Activated CD4-positive, alpha-beta T cell treated with anti-CD3 and anti-CD28 coated beads, Interleukin-10, Interleukin-2, amounts not matched to agents 100 ng/mL and 50 ng/mL, durations not matched to agents 16 hours and 8 hours (primary cell): ENCODE measurements at places on chromosomes 12 and 14.
A peak's percentile ranks its signal among the peaks of the same experiment; 100 is the strongest.

- no peak for DNase-seq
Measured at GRCh38 chr12:59115995-59116394, 195.7 kb upstream of the LRIG3 start.

- no peak for DNase-seq
Measured at GRCh38 chr12:41743835-41744234, 400.8 kb downstream of the GXYLT1 start.

- DNase-seq = no peak
Measured at GRCh38 chr12:42039176-42039575, 105.5 kb downstream of the GXYLT1 start.

- no peak for DNase-seq
Measured at GRCh38 chr14:36874396-36875138, 212.9 kb downstream of the PAX9 start.

- DNase-seq = peak; percentile 12
Measured at GRCh38 chr12:30753233-30753632, 1.5 kb downstream of the CAPRIN2 start.

DNA sequence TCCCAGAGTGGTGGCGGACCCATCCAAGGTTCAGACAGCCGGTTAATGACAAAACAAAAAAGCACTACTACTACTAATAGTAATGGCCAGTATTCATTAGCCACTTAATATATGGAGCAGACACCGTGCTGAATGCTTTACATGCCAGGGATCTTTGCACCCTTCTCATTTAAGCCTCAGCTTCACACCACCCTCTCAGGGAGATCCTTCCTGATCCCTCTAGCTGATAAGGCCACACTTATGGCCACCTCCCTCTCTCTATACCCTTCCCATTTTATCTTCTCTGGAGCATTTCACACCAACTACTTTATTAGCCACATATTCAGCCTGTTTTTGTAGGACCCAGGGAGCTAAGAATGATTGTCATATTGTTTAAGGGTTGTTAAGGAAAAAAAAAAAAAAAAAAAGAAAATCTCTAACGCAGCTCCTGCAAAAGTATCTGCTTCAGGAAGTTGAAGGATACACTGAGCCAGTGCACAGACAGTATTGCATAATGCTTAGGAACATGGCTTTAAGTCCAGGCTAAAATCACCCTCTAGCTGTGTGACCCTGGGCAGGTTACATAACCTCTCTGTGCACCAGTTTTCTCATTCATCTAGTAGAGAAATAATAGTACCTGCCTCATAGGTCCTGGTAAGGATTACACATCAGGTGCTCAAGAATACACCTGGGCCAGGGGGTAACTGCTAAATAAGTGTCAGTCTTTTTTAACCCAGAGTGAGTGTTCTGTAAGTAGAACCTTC is 29.4 kb downstream of the NUAK1 start:
- no peak for DNase-seq

DNA sequence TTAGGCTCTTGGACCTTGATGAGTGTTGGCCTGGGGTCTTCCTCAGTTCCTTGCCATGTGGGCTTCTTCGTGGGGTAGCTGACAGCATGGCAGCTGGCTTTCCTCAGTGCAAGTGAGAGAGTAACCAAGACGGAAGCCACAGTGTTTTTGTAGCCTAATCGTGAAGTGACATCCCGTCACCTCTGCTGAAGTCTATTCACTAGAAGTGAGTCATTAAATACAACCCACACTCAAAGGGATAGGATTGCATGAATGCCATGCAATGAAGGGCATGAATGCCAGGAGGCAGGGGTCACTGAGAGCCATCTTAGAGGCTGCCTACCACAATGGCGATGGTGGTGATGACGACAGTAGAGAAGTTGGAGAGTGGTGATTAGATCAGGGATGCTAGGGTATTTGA is 13.5 kb upstream of the ASIC1 start:
- DNase-seq = no peak

DNA sequence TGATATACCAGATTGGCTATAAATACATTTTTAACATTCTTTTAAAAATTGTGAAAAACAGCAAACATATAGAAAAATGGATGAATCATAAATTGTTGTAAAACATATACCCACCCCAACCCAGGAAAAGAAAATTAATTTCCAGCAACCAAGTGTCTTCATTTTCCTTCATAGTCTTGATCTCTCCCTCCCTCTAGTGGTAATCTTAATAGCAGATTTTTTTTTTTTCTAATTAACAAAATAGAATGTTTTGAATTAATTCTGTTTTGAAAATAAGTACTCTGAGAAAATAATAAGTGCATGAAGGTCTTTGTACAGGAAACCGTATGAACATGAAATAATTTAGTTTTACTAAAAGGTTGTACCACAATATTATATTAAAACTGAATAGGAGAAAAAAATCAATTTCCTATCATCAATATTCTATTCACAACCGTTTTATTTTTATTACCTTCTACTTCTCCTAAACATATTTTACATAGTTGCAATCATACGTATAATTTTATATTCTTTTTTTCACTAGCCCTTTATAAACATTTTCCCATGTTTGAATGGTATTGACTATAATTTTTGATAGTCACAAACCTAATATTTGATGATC is 7.0 kb downstream of the ETNK1 start:
- peak; percentile 4 for DNase-seq

GRCh38 chr12:92416385-92416812 is 270.8 kb upstream of the BTG1 start:
- no peak for DNase-seq

DNA sequence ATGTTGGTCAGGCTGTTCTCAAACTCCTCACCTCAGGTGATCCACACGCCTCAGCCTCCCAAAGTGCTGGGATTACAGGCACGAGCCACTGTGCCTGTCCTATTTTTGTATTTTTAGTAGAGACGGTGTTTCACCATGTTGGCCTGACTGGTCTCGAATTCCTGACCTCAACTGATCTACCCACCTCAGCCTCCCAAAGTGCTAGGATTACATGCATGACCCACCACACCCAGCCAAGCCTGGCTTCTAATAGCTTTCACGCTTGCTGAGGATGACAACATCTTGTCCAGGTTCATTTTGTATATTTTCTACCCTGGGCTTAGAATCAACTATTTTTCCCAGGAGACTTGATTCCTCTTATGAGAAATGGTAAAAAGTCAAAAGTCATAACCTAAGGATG is 64.7 kb downstream of the WASHC3 start:
- no peak for DNase-seq

- no peak for DNase-seq
Measured at GRCh38 chr12:131911851-131912477, 17.1 kb upstream of the PUS1 start.

- no peak for DNase-seq
Measured at GRCh38 chr12:103197725-103198388, 240.4 kb downstream of the ASCL1 start.

GRCh38 chr12:132143336-132144071 is 615 bp downstream of the DDX51 start:
- no peak for DNase-seq

GRCh38 chr14:79500489-79500888 is 710.8 kb downstream of the DIO2 start:
- DNase-seq = no peak

DNA sequence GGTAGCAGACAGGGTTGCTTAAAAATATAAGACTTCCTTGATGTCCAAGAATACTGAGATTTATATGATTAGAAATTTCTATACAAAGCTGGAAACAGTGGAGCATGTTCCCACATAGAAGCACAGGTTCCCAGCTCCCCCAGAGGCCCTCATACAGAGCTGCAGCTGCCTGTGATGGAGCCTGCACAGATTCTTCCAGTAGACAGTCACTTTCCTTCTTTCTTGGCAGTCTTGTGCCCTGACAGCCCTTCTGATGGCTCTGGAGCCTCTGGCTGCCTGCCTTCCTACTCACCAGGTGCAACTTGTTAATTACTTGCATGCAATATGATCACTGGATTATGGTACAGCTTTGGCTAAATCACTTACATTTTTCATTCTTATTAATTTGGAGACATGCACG is 44.4 kb downstream of the BICD1 start:
- DNase-seq = no peak

DNA sequence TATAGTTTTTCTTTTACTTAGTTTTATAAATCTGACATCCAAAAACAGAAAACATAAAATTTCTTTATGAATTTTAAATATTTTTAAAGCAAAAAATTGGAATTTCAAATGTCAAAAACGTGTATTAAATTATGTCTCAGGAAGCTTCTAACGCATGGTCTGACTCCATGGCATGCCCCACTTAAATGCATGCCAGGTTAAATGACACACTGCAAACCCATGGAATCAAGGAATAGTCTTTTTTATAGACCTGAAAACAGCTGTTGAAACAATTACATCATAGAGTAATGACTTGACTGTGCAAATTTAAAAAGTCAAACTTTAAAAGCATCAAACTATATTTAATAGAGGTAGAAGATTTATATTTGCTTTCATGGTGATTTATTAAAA is 96.1 kb upstream of the DACT1 start:
- no peak for DNase-seq

DNA sequence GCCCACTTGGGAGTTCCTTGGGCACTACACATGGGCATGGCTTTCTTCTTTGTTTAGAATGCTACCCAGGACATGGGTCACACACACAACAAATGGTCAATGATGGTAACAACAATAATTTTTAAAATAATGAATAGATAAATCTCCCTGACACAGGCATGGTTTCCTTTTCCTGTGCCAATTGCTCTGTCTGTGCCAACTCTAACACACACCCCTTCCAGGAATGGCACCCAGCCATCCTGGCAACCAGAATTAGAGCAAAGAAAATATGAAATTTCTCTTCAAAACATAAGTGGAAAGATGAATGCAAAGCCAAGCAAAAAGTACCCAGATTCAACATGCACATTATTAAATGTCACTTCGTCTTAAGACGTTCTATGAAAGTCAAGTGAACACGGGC is 104.9 kb upstream of the SOX5 start:
- DNase-seq = no peak

DNA sequence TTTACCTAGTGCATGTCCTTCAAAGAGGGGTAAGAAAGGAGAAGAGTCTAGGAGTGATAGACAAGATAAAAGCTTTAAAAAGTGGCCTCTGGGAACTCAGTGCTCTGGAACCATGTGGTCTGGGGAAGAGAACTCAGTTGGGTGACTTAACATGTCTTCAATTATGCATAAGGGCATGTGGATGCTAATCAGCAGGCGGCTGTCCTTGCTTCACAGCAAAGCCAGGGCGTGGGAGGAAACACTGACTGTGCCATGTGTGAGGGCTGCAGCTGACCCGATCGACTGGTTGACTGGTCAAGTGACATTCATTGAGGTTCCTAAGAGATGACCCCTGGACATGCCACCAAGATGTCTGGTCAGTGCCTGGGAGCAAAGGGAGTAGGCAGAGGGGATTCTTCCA is 1053.8 kb downstream of the BCL11B start:
- no peak for DNase-seq

- DNase-seq = peak; percentile 42
Measured at GRCh38 chr12:3313675-3314663, 177.0 kb upstream of the PRMT8 start.

DNA sequence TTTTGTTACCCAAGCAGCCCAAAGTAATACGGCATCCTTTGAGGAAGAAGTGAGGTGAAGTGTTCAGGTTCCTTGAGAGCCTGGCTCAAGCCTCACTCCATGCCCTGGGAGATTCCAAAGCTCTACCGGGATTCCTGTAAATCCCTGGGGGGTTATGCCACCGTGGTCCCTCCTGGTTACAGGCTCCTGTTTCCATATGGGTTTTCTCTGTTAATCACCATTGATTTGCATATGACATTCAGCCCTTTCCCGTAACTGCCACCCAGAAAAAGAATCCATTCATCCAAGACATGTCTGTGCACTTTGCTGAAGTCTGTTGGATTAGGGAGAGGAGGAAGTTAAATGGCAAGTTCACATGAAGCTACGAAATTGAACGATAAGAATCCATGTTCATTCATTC is 27.9 kb upstream of the CCDC60 start:
- no peak for DNase-seq

GRCh38 chr12:120055231-120056000 is 61.1 kb downstream of the RAB35 start:
- DNase-seq = no peak

- no peak for DNase-seq
Measured at GRCh38 chr14:48725051-48725734, 861.0 kb downstream of the RPS29 start.

GRCh38 chr14:79018836-79019235 is 848.7 kb downstream of the NRXN3 start:
- no peak for DNase-seq

DNA sequence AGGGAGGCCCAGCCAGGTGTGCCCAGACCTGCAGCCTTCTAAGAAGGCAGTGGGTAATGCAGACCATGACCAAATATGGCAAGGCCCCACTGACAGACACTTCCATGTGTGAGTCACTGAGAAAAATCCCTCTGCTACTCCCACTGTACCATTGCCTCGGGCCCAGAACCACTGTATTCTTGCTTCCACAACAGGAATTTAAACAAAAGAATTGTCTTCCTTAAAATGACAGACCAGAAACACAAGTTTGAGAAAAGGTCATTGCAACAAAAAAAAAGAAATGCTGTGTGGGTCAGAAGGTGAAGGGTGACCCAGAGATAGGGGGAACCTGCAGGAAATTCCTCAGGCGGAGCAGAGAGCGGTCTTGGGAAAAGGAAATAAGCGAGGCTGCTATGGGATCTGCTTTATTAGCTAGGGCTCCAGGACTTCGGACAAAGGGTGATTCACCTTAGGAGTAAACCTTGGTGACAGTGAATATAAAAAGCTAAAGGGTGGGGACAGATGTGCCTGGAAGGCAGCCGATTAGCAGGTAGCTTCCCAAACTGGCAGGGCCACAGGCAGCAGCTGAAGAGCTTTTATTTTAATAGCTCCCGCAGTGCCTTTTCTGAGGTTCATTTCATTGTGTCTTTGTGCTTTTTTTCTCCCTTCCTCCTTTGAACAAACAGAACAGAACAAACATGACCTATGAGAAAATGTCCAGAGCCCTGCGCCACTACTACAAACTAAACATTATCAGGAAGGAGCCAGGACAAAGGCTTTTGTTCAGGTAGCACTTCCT is 185.3 kb upstream of the BCL2L14 start:
- no peak for DNase-seq

- no peak for DNase-seq
Measured at GRCh38 chr12:27244689-27245488, 803 bp downstream of the STK38L start.

GRCh38 chr14:24734917-24735500 is 101.0 kb upstream of the GZMB start:
- DNase-seq = peak; percentile 39

DNA sequence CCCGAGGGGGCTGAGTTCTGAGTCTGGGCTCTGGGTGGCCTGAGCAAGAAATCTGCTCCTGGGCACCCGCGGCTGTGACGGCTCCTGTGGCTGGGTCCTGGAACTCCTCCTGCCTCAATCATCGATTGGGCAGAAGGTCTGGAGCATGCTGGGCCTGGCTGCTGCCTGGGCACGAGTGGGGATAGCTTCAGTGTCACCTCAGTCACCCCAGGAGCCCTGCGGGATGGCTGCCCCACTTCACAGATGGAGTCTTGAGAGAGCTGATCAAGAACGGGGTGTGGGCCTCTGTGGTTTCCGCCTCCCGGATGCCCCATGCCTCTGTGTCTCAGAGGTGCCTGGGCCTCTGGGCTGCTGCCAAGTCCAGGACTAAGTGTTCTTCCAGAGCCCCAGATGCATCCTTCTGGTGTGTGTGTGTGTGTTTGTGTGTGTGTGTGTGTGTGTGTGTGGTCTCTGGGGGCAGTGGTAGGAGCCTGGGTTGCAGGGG is 185.6 kb upstream of the C14orf180 start:
- peak; percentile 65 for DNase-seq

GRCh38 chr14:65222440-65222858 is 120.1 kb upstream of the MAX start:
- peak; percentile 76 for DNase-seq

- DNase-seq = no peak
Measured at GRCh38 chr12:116116650-116117424, 160.7 kb downstream of the MED13L start.

- no peak for DNase-seq
Measured at GRCh38 chr12:18135509-18135908, 45.5 kb upstream of the RERGL start.
